ENCODE measurements at places on chromosomes 1 and 21. TPM values are rescaled to one million over a fixed set of nuclear protein-coding genes. Genes with fewer than 3 reads are reported as not detected.

EIF3I gene
- total RNA-seq, result 192 TPM

PLA2G2F gene
- total RNA-seq, result not detected

GCLM gene
- 21.4 TPM for total RNA-seq

ADORA1 gene
- total RNA-seq, result 1.4 TPM

SFN gene
- 4.9 TPM for total RNA-seq

HMCN1 gene
- total RNA-seq, result 12.2 TPM

TRIM67 gene
- 0.06 TPM for total RNA-seq

FNDC5 gene
- total RNA-seq, result 1.7 TPM

LCE2A gene
- not detected for total RNA-seq

MEGF6 gene
- 24.1 TPM for total RNA-seq

MYOG gene
- not detected for total RNA-seq

CYYR1 gene
- total RNA-seq, result 14.3 TPM

MYOC gene
- total RNA-seq, result 10.3 TPM

NPHS2 gene
- not detected for total RNA-seq

- no peak for DNase-seq
Measured at GRCh38 chr1:179121159-179121938, 39.5 kb downstream of the TOR3A start.

- no peak for DNase-seq
Measured at GRCh38 chr1:57473448-57473847, 49.6 kb upstream of the DAB1 start.

- DNase-seq, result no peak
Measured at GRCh38 chr1:27705545-27705944, 20.2 kb upstream of the FAM76A start.

DNA sequence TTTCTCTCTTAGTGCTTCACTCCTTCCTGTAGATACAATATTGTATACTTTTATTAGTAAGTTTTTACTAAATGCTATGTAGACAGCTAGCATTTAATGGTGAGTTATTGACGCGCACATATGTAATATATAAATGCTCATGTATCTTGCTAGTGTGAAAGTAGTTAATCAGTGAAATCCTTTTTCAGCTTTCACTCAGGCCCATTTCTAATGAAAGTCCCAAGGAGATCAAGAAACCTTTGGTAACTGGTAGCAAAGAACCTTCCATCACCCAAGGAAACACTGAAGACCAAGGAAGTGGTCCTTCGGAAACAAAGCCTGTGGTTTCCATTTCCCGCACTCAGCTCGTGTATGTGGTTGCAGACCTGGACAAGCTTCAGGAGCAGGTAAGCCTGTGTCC lies 27.2 kb downstream of the AGT start:
- DNase-seq, result no peak

DNA sequence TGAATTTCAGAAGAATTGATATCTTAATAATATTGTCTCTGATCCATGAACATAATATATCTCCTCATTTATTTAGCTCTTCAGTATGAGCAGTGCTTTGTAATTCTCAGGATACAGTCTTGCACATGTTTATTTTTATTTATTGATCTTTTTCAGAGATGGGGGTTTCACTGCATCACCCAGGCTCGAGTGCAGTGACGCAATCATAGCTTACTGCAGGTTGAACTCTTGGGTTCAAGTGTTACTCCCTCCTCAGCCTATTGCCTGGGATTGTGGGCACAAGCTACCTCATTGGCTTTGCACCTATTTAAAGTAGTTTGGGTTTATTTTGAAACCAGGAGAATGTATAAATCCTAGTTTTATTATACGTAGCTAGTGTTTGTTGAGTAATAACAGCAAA lies 4.7 kb downstream of the RPS6KC1 start:
- no peak for DNase-seq

DNA sequence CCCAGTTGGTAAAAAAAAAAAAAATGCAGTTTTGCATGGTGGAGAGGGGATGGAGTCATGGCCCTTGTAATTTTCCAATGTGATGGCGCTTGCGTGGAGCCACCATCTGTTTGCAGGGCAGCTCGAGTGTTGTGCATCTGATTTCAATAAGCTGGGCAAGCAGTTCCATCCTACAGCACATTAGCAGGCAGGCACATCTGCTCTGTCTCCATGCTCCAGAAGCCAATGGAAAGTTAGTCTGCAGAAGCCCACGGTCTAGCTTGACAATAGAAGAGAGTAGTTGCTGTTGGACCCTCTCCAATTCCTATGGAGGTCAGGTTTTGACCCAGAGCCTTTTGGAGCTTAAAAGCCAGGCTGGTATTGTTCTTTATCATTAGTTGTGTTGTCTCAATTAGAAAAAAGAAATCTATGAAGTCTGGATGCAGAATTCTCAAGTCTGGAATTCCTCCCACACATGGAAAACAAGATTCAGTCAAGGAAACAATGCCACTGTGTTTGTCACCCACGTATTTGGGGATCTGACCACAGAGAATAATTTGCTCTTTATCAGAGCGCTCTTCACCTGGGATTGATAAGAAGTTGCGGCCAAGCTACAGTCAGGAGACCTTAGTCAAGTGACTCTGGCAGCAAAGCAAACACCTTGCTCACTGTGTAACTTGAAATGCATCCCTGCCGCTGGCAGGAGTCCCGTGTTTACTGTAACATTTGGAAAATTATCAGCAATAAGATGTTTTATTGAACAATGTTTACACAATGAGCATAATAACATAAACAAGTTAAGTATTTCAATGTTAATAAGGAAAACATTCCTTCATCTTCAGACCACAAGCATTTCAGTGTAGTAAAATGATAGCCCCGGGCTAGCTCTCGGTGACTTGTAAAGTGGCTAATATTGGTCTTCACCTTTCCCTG lies 20.7 kb downstream of the NGF start:
- no peak for DNase-seq

DNA sequence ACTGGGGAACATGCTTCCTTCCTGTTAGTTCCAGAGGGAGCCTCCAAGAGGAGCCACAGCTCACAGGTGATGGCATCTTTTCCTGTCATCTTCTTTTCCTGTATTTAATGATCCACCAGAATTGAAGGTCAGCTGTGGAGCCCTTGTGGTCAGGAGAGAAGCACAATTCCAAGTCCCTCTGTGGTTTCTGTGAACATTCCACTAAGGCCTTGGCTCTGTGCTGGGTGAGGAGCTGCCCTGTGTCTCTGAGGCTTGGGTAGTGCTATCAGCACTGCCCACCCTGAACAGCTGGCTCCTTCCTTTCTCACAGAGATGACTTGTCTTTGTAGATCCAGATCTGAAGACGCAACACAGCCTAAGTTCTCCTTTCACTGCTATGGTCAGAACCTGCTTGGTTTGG lies 141.9 kb upstream of the MAP1LC3C start:
- no peak for DNase-seq

GRCh38 chr1:77978293-77978968 lies 441 bp downstream of the FUBP1 start:
- DNase-seq, result peak; percentile 32

- DNase-seq, result no peak
Measured at GRCh38 chr1:119181218-119181617, 40.8 kb upstream of the WARS2 start.

GRCh38 chr1:27592931-27593677 lies 10.8 kb downstream of the AHDC1 start:
- DNase-seq, result no peak

GRCh38 chr1:236983818-236984217 lies 20.4 kb downstream of the MT1HL1 start:
- DNase-seq, result no peak

GRCh38 chr1:231189683-231190270 lies 27.9 kb downstream of the TRIM67 start:
- DNase-seq, result no peak

Data from omental fat pad (tissue), 4 donors.